ENCODE measurements at places on chromosomes 13 and 19. TPM values are rescaled to one million over a fixed set of nuclear protein-coding genes. Genes with fewer than 3 reads are reported as not detected.

ZNF101 gene
- 5.0 TPM for total RNA-seq

MIER2 gene
- total RNA-seq: 16.6 TPM

MYH14 gene
- not detected for total RNA-seq

EGLN2 gene
- total RNA-seq: 73.9 TPM

ZNF132 gene
- 9.7 TPM for total RNA-seq

DPP9 gene
- 23.5 TPM for total RNA-seq

PRR22 gene
- 0.28 TPM for total RNA-seq

FREM2 gene
- under 0.01 TPM for total RNA-seq

SMIM24 gene
- not detected for total RNA-seq

TBXA2R gene
- total RNA-seq: 0.92 TPM

CD177 gene
- total RNA-seq: not detected

PSG1 gene
- 0.09 TPM for total RNA-seq

DAND5 gene
- total RNA-seq: not detected

ZNF728 gene
- under 0.01 TPM for total RNA-seq

ZNF442 gene
- total RNA-seq: 3.6 TPM

ZNF208 gene
- total RNA-seq: 0.85 TPM

FXYD7 gene
- not detected for total RNA-seq

FPR2 gene
- total RNA-seq: not detected

KDELR1 gene
- 54.3 TPM for total RNA-seq

PSG6 gene
- not detected for total RNA-seq

MBD3L3 gene
- total RNA-seq: not detected

LHB gene
- not detected for total RNA-seq

CCNA1 gene
- total RNA-seq: 1.4 TPM
